ENCODE measurements at places on chromosomes 6 and 20.

DNA sequence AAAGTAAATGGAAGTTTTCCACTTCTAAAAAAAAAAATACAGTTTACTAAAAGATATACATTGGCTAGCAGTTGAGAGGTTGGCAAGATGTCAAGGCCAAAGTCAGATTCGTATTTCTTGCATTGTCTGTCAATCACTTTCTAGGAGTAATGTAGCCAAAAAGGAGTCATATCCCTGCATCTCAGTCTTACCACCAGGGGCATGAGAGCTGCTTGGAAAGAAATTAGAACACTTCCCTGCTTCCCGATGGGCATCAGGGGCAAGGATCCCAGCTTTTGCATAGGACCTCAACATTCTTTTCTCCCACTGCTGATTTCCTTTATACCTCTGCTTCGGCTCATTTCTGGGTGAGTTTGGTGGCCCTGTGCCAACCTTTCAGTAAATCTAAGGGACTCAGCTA lies 581.0 kb upstream of the MAP3K7 start:
- DNase-seq = no peak

DNA sequence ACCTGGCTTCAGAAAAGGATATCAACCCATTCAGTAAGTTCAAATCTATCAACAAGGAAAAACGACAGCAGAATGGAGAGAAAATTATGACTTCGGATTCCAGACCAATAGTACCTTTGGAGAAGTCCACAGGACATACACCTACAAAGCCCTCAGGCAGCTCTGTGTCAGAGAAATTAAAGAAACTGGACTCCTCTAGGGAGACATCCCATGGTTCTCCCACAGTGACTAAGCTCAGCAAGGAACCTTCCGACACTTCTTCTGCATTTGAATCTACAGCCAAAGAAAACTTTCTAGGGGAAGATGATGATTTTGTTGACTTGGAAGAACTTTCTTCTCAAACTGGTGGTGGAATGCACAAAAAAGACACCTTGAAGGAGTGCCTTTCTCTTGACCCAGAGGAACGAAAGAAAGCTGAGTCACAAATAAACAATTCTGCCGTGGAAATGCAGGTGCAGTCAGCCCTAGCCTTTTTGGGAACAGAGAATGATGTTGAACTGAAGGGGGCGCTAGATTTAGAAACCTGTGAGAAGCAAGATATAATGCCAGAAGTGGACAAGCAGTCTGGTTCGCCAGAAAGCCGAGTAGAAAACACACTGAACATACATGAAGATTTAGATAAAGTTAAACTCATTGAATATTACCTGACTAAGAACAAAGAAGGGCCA lies 67.4 kb upstream of the HINT3 start:
- no peak for DNase-seq

DNA sequence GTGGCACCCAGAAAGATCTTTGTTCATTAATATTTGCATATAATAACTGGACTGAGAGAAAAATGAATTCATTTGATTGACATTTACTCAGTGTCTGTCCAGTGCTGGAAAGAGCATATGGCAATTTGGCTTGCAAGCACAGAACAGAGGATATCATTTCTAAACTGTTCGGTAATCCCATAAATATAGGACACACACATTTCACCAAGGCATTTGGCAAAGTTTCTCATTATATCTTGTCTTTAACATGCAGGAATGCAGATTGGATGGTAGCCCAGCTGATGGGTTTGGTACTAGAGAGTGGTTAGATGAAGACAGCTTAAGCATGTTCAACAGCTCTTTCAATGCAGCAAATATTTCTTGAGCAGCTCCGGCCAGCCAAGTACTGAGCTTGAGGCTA lies 259.2 kb downstream of the PRKN start:
- no peak for DNase-seq

- no peak for DNase-seq
These were observed 404.0 kb downstream of the BTBD3 start for GRCh38 chr20:12321736-12322135.

GRCh38 chr6:108407904-108408827 lies 113.3 kb downstream of the AFG1L start:
- DNase-seq = no peak

- no peak for DNase-seq
These were observed 28.8 kb upstream of the SYNJ2 start for GRCh38 chr6:157952861-157953351.

GRCh38 chr6:151098166-151098565 lies 141.6 kb upstream of the AKAP12 start:
- DNase-seq = no peak

Measured in GM18507 (cell line).